ENCODE measurements at places on chromosomes 11 and 22. TPM values are rescaled to one million over a fixed set of nuclear protein-coding genes. Genes with fewer than 3 reads are reported as not detected.

- peaks cover 63% of the 10 kb centered on the region for H3K4me1 ChIP-seq
- H3K4me3 ChIP-seq: peak overlapping the region; percentile 69
- peak overlapping the region; percentile 61 for H3K27ac ChIP-seq
- peaks cover 15% of the 10 kb centered on the region for H3K36me3 ChIP-seq
- no peak for DNase-seq
Observed at GRCh38 chr11:20363149-20363499, 390 bp upstream of the HTATIP2 start.

IZUMO1R gene
- not detected for total RNA-seq

MS4A4A gene
- not detected for total RNA-seq

DNA sequence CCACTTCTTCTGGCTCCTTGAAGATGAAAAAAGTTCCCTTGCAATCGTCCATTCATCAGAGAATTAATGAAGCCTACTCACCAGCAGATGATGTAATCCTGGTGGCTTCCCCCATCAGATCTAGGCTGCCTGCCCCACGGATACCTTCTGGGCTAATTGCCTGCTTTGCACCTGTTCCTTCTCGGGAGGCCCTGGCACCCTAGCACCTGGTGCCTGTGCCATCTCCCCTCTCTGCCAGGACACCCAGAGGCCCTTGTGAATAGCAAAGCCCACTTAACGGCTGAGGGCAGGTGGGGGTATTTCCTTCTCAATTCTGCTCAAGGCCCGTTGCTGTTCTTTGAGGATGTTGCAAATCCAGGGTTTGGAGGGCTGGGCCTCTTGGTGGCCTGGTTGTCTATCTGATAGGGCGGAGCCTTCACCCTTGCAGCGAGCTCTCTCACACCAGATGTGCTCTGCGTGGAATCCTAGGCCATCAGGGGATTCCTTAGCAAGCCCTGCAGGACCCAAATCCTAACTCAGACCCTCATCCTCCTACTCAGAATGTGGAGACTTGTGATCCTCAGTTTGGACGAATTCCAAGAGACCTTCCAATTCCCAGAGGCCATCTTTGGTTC is at the start of gene LMO2:
Gene LMO2, minus strand, starts transcription at position 363 of the 614 bp plus-strand sequence. CDS start 22,360 bp downstream, outside the sequence.
- no peak for DNase-seq
- H3K4me1 ChIP-seq: peaks cover 35% of the 10 kb centered on the region
- H3K27me3 ChIP-seq: peaks cover 96% of the 10 kb centered on the region
- H3K36me3 ChIP-seq: peaks cover 2% of the 10 kb centered on the region
- H3K4me3 ChIP-seq: peak within 1 kb of the TSS; percentile 64

DNA sequence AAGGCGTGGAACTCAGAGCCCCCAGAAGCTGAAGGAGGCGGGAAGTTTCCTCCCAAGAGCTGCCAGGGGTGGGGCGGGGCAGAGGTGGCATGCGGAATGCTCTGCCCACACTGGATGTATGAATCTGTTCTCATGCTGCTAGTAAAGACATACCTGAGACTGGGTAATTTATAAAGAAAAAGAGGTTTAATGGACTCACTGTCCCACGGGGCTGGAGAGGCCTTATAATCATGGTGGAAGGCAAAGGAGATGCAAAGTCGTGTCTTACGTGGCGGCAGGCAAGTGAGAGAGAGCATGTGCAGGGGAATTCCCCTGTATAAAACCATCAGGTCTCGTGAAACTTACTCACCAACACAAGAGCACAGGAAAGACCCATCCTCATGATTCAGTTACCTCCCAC is 57.6 kb downstream of the SMIM38 start:
- H3K36me3 ChIP-seq: no peaks in the 10 kb centered on the region
- H3K27me3 ChIP-seq: peaks cover 26% of the 10 kb centered on the region
- H3K27ac ChIP-seq: no peak overlapping the region
- H3K4me1 ChIP-seq: peaks cover 29% of the 10 kb centered on the region

PKNOX2 gene
- not detected for total RNA-seq

- DNase-seq: no peak
- H3K27me3 ChIP-seq: no peaks in the 10 kb centered on the region
- peaks cover 14% of the 10 kb centered on the region for H3K4me1 ChIP-seq
- peaks cover 16% of the 10 kb centered on the region for H3K36me3 ChIP-seq
Observed at GRCh38 chr11:112037527-112037926, 12.3 kb downstream of the DLAT start.

GRCh38 chr22:36166518-36167220 is 6.1 kb upstream of the APOL3 start:
- peak; percentile 28 for DNase-seq
- peaks cover 56% of the 10 kb centered on the region for H3K4me1 ChIP-seq
- peak overlapping the region; percentile 22 for H3K4me3 ChIP-seq

TLCD5 gene
- total RNA-seq: 2.0 TPM

GRCh38 chr11:79206951-79207350 is 233.9 kb downstream of the TENM4 start:
- H3K27ac ChIP-seq: no peak overlapping the region
- no peak overlapping the region for H3K4me3 ChIP-seq
- no peaks in the 10 kb centered on the region for H3K36me3 ChIP-seq

All from activated T-cell treated with anti-CD3 and anti-CD28 coated beads, Interleukin-2, amount 50 U/mL, for 72 hours (primary cell).